ENCODE measurements at places on chromosomes 1 and 21. TPM values are rescaled to one million over a fixed set of nuclear protein-coding genes. Genes with fewer than 3 reads are reported as not detected.

The SERINC2 gene
- 38.4 TPM for polyA plus RNA-seq

The L1TD1 gene
- polyA plus RNA-seq = 7.2 TPM

The TAS1R1 gene
- 0.10 TPM for polyA plus RNA-seq

The RIPPLY3 gene
- 2.5 TPM for polyA plus RNA-seq

The KCNE1 gene
- polyA plus RNA-seq = 0.22 TPM

The GJA8 gene
- 0.87 TPM for polyA plus RNA-seq

The CRB1 gene
- 2.3 TPM for polyA plus RNA-seq
